ENCODE measurements at places on chromosomes 4 and X.

DNA sequence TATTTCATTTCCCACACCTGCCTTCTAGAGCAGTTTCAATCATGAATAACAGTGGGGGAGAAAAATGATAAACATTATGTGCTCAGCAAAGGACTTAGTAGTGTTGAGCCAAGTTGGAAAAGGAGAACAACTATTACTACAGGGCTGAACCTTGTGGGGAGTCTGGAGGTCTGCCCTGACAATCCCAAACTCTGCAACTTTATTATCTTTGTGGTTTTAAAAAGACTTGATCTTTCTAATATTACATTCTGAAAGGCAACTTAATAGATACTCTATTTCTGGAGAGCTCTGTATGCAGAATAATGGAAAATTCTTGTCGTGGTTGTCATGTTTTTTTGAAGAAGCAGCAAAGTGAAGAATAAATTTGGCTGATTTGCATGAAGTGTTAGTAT, 116.1 kb downstream of the SPCS3 start:
- DNase-seq, result no peak

DNA sequence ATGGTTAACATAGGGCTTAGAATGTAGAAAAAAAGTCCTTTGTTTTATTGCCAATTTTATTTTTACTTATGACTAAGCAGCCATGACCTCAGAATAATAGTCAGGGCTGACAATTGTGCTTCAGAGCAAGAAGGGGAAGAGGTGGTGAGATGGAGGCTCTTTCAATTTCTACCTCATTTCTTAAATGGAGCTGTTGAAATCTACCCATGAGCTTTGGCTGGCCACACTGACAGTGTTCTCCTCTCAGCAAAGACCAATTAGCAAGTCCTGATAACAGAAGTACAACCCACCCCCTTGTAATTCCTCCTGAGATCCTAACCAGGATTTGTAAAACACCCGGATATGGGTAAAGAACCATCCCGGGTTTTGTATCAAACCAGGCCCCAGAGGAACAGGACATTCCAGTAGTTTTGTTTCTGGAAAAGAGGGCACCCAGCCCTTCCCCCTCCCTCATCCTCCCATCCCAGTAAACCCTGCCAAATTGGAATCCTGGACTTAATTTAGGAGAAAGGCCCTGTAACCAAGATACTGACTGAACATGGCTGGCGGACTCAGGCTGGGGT, at the start of gene HEPH:
Gene HEPH, plus strand, starts transcription at position 399 of the 563 bp plus-strand sequence. CDS start 6,324 bp downstream, outside the sequence.
- no peak for DNase-seq

DNA sequence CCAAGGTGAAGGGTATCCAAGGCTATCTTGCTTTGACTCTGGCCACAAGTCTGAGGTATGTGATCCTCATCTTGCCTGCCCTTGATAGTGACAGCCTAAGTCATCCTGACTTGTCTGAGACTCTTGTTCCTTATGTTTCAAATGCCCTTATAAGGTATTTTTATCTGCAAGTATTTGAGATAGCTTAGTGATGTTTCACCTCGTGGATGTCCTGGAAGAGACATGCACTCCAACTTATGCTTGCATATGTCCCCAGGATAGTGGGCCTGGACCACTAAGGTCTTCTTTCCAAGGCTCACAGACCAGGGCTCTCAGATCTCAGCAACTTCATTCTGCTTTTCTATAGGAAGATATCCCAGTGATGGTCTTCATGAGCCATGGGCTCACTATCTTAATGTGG, 120.5 kb upstream of the WDR1 start:
- DNase-seq, result no peak

DNA sequence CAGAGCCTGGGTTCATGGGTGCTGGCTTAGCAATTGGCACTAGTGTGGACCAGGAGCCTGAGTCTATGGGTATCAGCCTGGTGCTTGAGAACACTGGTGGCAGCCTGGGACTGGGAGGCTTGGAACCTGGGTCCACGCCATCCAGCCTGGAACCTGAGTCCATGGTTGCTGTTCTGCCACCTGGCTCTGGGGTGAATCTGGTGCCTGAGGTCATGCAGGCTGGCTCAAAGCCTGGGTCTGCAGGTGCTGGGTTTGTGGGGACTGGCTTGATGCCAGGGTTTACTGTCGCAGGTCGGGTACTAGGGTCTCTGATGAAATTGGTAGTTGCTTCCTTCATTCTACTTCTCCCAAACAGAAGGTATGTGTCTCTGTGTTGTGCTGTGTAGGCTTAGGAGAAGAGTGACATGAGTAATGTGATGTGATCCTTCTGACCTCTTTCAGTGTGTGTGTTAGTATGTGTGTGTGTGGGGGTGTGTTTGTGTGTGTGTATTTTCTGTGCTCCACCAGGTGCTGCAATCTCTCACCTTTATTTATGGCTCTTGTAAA, 517.0 kb upstream of the EPHA5 start:
- no peak for DNase-seq

- no peak for DNase-seq
Measured at GRCh38 chr4:185237175-185237574, 27.8 kb downstream of the SNX25 start.

GRCh38 chr4:15131551-15131950, 129.3 kb downstream of the CPEB2 start:
- no peak for DNase-seq

GRCh38 chrX:45379236-45379635, 178.6 kb upstream of the DIPK2B start:
- DNase-seq, result no peak

GRCh38 chrX:45497290-45497689, 296.6 kb upstream of the DIPK2B start:
- DNase-seq, result no peak

- no peak for DNase-seq
Measured at GRCh38 chr4:173573286-173573685, 43.3 kb upstream of the HAND2 start.

DNA sequence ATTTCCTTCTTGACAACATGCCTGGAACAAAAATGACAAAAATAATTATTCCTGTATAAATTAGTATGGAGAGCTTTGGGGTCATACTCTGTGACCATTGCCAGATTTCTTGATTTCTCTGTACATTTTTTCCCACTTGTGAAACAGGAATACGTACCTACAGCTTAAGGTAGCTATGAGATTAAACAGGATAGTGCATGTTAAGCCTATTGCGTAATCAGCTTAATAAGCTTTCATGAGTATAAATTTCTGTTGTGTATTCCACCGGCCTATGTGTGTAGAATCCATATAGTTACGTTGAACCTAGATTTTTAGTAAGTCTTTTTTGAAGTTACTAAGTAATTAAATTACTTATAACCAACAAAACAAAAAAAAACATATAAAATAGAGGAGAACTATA, 334.9 kb downstream of the DCTD start:
- no peak for DNase-seq

- no peak for DNase-seq
Measured at GRCh38 chr4:106364282-106364681, 4.3 kb downstream of the GIMD1 start.

GRCh38 chr4:95637043-95637600, 88.3 kb upstream of the UNC5C start:
- DNase-seq, result no peak

GRCh38 chrX:20654596-20655106, 387.9 kb upstream of the RPS6KA3 start:
- DNase-seq, result no peak

- no peak for DNase-seq
Measured at GRCh38 chrX:16999275-16999674, 52.8 kb downstream of the REPS2 start.

GRCh38 chrX:71489540-71489939, 43.4 kb upstream of the OGT start:
- no peak for DNase-seq

DNA sequence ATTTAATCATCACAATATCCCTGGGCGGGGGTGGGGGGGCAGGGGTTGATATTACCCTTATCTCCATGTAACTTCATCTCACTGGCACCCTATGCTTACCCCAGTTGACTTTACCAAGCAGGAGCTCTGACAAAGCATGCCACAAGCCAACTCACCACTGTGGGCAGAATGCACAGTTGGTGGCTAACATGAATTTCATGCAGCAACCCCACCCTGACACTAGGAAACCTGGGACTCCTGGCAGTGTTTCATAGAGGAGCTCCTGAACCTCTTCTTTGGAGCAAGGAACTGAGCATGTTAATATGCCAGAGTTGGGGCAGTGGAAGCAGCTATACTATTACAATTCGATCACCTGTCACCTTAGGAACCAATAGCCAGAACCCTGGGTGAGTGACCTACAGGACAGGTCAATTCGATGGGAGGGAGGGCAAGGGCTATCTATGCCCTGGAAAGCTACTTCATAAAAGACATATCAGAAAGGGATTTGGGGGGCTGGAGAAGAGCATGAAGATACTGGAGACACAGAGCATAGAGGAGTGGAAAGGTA, 97.2 kb upstream of the ACSL4 start:
- DNase-seq, result no peak

DNA sequence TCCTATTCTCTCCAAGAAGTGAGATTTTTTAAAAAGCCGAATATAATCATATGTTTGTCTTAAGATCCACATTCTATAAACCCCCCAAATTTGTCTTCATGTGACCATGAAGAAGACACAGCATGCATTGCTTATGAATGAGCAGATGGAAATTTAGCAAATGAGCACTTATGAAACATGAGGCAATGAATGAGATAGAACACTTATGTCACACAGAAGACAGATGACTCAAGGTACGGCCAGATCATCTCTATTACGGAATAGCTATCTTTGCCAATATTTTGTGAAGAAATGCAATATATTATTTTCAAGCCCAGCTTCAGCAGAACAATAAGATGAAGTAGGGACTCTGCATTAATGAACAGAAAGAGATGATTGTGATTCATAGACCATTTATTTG, 21.4 kb downstream of the PHEX start:
- no peak for DNase-seq

GRCh38 chr4:137476345-137476744, 55.9 kb downstream of the PCDH18 start:
- DNase-seq, result no peak

GRCh38 chrX:150902434-150903109, 4.1 kb upstream of the CD99L2 start:
- DNase-seq, result no peak

DNA sequence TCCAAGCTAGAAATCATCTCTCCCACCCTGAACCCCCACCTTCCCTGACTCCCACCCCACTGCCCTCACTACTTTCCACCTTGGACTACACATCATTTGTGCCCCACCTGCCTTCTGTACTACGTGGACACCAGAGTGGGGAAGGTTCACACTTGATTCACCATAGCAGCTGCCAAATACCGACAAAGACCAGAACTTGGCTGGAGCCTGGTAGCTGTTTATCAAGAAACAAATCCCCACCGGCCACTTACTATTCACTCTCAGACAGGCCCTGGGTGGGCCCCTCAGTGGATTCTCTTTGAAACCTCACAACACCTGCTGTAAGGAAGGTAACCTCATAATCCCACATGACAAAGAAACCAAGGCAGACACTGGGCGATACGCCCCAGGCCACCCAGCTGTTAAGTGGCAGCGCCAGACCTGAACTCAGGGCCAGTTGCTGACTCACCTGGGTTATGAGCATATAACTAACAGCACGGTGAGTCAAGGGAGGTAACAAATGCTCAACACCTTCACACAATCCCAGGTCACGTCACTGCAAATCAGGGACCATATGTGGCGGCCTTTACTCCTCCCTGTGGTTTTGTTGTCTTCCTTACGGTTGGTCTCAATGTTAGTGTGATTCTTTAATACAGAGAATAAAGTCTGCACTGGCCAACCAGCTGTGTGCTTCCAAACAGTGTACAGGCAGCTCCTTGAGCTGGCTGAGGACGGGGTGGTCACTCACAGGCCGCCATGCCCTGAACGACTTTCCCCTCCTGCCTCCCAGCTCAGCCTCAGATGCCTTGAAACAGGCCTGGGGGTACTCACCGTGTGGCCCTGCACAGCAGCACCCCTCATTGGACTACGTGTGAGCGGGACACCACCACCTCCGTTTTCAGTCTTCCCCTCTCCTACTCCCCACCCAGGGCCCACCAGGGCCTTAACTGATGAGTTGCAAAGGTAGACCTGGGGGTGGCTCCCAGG, 7.5 kb downstream of the WDR1 start:
- peak; percentile 55 for DNase-seq

GRCh38 chrX:49282647-49283011, 13.0 kb downstream of the PPP1R3F start:
- no peak for DNase-seq

GRCh38 chr4:74455361-74456055, 10.6 kb downstream of the AREG start:
- DNase-seq, result no peak

GRCh38 chrX:83160096-83160495, 348.0 kb upstream of the POU3F4 start:
- DNase-seq, result no peak

- DNase-seq, result no peak
Measured at GRCh38 chrX:27446423-27446822, 16.7 kb downstream of the PPP4R3C start.

- no peak for DNase-seq
Measured at GRCh38 chr4:78543424-78544125, 8.0 kb upstream of the ANXA3 start.
